ENCODE measurements at places on chromosomes 4 and X. TPM values are rescaled to one million over a fixed set of nuclear protein-coding genes. Genes with fewer than 3 reads are reported as not detected.

The PPP1R2C gene
- total RNA-seq, result not detected

The CEP135 gene
- total RNA-seq, result 6.3 TPM

The ABLIM2 gene
- 2.7 TPM for total RNA-seq

The TMSB15A gene
- 0.73 TPM for total RNA-seq

The XPNPEP2 gene
- total RNA-seq, result 1.2 TPM

The SSX1 gene
- total RNA-seq, result not detected

The HTN3 gene
- not detected for total RNA-seq

The MGAT4D gene
- total RNA-seq, result not detected

The ARR3 gene
- total RNA-seq, result not detected

The GABRE gene
- 33.6 TPM for total RNA-seq

The FAT1 gene
- total RNA-seq, result 538 TPM

The GLA gene
- total RNA-seq, result 23.0 TPM

The PARM1 gene
- total RNA-seq, result 3.0 TPM

The AP1S2 gene
- total RNA-seq, result 29.9 TPM

The MBNL3 gene
- 1.3 TPM for total RNA-seq

The SSX3 gene
- not detected for total RNA-seq

The PAGE5 gene
- total RNA-seq, result not detected

The EGF gene
- 1.0 TPM for total RNA-seq

The DUSP21 gene
- total RNA-seq, result not detected

The ZNF41 gene
- total RNA-seq, result 6.5 TPM

The TXK gene
- 0.26 TPM for total RNA-seq

The GRID2 gene
- 0.10 TPM for total RNA-seq

The CCSER1 gene
- total RNA-seq, result 0.20 TPM

The SPATA4 gene
- total RNA-seq, result 0.23 TPM

The CENPVL1 gene
- not detected for total RNA-seq

The TENM3 gene
- total RNA-seq, result 1.2 TPM

Measured in smooth muscle cell of the pulmonary artery (primary cell).